Hematopoietic multipotent progenitor cell treated with erythropoietin and hydrocortisone succinate and interleukin-3 and kit ligand, for 4 days (in vitro differentiated cells): ENCODE measurements at places on chromosomes 12 and 14.

DNA sequence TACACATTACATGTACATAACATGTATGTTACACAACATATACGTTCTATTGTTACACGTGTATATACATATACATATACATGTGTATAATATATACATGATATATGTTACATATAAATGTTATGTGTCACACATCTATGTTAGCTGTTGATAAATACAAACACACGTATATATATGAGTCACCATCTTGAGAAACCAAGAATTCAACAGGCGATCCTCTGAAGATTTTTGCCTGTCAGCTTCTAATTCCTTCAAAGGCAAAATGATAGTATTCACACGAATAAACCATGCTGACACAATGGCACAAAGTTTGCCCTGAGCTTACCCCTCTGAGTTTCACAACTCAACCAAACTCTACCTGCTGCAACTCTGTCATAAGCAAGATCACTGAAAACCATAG, 30.2 kb upstream of the TESC start:
- DNase-seq, result no peak

- DNase-seq, result no peak
Observed at GRCh38 chr12:124779161-124780141, 84.2 kb downstream of the SCARB1 start.

DNA sequence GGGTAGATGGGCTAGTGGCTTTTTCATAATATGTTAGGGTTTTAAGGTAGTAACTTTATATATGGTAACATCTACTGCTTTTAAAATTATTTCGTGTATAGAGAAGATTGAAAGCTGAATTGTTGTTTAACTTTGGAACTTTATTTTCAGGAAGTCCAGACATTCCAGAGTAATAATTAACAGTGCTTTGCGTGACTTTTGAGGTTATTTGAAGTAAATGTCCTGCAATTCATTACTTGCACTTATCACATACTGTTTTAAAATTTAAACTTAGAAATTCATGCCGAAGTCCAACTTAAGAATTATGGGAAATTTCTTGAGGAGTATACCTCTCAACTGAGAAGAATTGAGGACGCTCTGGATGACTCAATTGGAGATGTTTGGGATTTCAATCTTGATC, 3.3 kb downstream of the WASHC4 start:
- DNase-seq, result no peak

DNA sequence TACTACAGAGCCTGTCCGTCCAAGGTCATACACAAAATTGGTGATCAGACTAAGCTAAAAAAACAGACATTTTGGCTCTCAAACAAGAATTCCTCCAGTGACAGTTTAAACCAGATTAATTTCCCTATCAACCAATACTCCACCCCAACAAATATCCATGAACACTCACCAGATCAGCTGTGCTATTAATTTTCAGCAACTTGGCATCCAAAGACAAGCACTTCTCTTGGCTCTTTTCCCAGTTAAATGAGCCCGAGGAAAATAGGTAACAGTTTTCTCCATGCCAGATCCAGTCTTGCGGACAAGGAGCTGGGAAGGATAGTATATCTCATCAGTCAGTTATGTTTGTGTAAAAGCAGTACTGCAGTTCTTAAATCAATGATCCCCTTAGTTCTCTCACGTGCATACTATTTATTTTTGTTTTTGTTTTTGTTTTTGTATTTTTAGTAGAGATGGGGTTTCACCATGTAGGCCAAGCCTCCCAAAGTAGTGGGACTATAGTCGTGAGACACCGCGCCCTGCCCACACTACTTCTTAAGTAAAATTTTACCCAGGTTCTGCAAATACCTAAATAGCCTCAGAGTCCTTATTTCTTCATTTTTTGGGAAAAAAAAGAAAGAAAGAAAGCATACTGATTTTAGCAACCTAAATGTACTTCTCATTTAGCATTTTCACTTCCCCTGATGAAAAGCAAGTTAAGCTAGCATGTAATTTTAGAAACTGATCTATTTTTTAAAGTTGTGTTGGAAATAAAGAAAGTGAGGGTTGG, 11.1 kb downstream of the OLR1 start:
- DNase-seq, result no peak

- DNase-seq, result peak; percentile 76
Observed at GRCh38 chr12:68611094-68611805, 551 bp downstream of the RAP1B start.

DNA sequence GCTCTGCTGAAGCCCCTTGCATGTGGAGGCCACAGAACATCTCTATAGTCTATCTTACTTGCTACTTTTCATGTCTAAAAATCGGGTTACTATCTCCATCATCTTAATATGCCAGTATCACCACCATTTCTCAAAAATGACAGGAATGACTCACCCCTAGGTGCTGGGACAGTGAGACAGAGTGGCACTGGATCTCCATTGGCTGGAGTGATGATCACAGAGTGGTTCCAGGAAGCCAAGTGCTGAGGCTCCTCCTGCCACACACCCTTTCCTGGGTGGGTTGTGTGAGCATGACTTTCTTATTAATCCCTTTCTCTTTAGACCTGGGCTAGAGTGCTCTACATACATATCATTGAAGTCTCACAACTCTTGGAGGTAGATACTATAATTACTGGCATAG, 3.3 kb upstream of the ASCL1 start:
- no peak for DNase-seq

GRCh38 chr12:94372461-94372860, 87.2 kb downstream of the CEP83 start:
- no peak for DNase-seq

DNA sequence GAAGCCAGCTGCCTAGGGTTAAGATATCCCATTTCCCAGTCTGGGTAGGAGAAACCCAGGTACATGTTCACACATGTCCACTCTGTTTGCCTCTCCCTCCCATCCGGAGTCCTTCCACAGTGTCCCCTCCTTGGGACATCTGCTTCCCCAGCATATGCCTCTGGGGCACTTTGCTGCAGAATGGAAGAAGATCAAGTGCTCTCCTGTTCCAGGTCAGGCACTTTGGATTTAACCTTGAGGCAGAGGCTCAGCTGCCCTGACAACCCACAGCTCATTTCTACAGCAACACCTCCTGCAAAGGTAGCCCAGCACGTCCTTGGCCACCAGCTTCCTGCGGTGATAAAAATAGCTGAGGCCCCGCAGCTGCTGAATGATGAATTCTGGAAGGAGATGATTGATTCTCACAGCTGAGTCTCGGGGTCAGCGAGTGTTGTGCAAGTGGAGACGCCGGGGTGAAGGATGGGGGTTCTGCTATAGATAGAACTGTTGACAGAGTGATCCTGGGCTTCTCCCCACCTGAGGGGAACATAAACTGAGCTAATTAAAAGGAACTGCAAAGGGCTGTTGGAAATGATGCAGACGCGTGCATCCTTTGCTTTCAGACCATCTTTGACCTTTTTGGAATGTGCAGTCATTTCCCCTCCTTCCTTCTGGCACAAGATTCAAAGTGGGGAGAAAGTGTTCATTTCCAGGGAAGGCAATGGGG, 145.0 kb downstream of the SLC38A6 start:
- no peak for DNase-seq

GRCh38 chr12:31205054-31205453, 120.9 kb downstream of the SINHCAF start:
- DNase-seq, result no peak

DNA sequence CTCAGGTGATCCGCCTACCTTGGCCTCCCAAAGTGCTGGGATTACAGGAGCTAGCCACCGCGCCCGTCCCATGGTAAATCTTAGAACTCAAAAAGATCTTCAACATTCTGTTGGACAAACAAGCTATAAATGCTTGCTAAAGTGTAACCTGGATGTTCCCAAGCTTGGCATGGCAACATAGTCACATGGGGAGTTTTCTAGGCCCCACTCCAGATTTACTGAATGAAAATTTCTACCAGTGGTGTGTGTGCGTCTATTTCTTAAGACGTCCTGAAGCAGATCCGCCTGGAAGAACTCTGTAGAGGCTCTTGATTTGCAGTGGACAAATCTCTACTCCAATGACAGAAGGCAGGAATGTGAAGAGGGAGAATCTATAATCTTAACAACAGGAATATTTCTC, 59.9 kb downstream of the ZFYVE21 start:
- no peak for DNase-seq
